Fibroblast of skin of right quadriceps (primary cell): ENCODE measurements at places on chromosomes 4 and X.

- DNase-seq: no peak
These were observed 882.9 kb downstream of the FSTL5 start for GRCh38 chr4:161280929-161281328.

- no peak for DNase-seq
These were observed 648 bp upstream of the MSMO1 start for GRCh38 chr4:165326831-165327210.

DNA sequence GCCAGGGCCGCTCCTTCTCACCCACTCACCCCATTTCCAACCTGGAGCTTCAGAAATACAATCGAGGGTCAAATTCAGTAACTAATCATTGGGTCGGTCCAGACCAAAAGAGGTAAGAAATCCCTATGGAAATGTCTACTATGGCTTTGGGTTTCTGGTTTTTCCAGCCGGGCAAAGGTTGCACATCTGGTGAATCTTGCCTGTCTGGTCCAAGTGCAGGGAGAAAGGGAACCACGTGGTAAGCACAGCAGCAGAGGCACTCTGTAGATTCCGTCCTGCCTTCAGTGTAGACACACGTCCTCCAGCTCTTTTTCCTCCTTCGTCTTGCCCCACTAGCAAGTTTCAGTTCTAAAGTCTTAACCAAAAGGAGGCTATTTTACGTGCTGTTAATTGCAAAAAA lies 218.0 kb upstream of the JADE1 start:
- no peak for DNase-seq

- DNase-seq: no peak
These were observed 29.1 kb downstream of the NPY2R start for GRCh38 chr4:155237567-155237966.

DNA sequence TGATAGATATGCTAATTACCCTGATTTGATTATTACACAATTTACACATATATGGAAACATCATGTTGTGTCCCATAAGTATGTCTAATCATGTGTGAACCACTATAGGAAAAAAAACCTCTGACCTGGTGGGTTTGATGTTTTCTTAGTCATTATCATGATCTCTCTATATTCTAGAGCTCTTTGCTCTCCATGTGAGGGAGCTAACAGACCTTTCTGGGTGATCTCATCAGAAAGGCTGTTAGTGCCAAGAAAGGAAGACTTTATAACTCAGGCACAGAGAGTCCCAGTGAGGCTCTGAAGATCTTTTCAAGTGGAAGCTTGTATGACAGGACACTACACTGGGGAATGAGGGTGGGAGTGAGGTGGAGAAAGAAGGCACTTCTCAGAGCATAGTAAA lies 527.7 kb upstream of the MAGEB2 start:
- peak; percentile 65 for DNase-seq

DNA sequence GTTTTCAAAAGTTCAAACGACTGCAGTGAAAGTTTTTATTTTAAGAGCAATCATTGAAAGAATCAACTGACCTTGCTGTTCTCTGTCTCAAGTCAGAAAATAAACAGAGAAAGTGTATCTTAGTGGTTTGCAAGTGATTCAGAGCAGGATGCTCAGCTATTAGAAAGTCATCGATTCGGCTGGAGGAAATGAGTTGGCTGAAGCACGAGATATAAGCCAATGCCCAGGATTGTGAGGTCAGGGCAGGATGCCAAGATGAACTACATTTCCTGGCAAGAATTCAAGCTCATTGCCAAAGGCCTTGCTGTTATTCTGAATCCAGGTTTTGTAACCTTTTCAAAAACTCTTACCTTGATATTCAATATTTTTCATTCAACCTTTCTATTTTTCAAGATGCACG lies 541.4 kb upstream of the BOD1L1 start:
- peak; percentile 83 for DNase-seq

DNA sequence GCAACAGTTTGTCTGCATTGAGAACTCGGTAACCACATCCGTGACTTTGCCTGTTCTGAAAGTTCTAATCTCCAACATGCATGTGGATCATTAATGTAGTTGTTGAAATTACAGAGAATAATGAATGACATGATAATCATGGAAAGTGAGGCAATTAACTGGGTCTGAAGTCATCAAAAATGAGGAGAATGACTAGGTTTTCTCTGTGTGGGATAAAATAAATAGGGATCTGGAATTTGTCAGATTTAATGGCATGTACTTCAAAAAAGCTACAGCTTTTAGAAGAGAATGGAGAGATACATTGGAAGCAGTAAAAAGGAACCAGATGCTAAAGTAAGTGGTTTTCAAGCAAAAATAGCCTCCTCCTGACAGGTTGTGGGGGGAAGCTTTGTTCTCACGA lies 59.3 kb downstream of the AFM start:
- no peak for DNase-seq

DNA sequence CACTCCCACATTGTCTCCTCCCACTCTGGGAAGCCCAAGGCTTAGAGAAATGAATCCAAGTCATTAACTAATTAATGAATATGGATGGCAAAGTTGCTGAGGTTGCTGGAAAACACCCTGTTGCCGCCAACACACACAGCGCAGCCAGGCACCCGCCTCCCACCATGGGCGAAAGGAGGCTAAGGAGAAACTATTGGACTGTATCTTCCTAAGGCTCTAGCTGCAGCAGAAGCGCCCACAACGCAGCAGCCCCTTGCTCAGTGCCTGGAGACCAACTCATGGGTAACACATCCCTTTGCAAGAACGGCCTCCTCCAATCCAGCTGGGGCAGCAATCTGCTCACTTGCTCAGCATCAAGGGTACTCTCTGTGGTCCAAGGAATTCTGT lies 34.2 kb downstream of the TSC22D3 start:
- DNase-seq: no peak

GRCh38 chr4:116361790-116362189 lies 723.6 kb downstream of the TRAM1L1 start:
- no peak for DNase-seq

GRCh38 chr4:156195914-156196313 lies 242.2 kb upstream of the CTSO start:
- DNase-seq: no peak

DNA sequence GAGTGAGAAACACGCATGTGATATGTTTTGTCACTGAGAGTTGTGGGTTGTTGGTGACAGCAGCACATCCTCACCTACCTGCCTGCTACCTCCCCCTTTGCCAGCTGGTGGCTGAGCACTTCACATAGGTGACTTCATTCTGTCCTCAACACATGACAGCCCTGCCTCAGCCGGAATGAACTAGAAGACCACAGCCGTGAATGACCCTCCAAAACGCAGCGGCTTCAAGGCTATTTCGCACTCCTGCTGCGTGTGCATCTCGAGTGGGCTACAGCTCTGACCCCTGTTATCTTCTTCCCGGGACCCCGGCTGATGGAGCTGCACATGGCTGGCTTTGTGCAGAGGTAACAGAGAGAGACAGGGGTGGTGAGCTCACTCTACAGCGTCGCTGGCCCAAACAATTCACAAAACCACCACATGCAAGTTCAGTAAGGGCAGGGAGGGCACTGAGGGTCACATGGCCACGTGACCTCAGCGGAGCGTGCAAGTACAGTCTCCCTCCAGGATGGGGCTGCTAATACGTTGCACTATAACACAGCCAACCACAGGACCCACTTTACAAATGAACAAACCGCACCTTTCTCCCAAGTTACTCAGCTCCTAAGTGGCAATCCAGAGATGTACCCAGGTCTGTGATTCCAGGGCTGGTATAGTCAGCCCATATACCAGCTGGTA lies 6.3 kb upstream of the PPP2R2C start:
- no peak for DNase-seq

- no peak for DNase-seq
These were observed 18.1 kb upstream of the ATOH1 start for GRCh38 chr4:93810340-93810992.

DNA sequence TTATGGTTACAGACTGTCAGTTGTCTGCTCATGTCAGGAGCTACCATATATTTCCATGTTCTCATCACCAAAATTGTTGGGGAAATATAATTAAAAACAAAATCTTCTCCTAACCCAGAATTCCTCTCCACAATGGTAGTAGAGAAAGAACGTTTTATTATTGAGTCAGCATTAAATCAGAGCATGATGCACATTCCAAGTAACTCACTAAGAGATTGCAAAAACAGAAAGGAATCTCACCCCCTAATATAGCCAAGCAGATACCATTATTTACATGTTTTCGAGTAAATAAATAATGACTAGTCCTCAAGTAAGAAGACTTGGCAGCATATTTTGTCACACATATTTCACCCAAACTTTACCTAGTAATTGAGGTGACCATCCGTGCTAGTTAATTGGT lies 36.2 kb upstream of the ARHGEF6 start:
- peak; percentile 47 for DNase-seq

GRCh38 chr4:31241504-31242106 lies 521.4 kb downstream of the PCDH7 start:
- DNase-seq: no peak

DNA sequence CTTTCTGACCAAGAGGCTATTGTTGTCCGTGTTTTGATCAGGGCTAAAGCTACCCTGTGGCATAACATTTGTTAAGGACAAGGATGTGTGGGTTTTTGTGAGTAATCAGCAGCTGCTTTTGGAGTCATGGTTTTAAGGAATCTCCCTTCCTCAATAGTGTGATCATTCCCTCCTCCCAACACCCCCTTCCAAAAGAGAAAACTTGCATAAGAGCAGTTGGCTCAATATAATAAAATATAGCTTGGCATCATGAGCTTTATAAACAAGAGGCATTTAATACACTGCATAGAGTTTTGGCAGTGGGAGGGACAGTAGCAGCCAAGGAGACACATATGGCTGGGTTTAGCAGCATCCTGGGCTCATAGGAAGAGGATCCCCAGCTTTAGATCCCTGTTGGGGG lies 84.7 kb downstream of the NHS start:
- peak; percentile 57 for DNase-seq

DNA sequence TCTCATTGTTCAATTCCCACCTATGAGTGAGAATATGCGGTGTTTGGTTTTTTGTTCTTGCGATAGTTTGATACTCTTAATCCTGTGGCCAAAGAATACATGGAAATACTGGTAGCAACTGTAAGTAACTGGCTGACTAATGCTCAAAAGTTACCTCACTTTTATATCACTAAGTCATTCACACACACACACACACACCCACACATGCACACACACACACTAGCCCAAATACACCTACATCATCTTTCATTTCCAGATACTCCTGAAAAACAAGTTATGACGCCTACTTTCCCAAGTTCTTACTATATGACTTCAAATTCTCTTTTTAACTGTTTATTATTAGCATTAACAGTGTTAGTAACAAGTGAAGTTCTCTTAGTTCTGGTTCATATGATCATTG lies 101.3 kb downstream of the DCHS2 start:
- DNase-seq: no peak

- no peak for DNase-seq
These were observed 15.5 kb upstream of the PDZD4 start for GRCh38 chrX:153845842-153846241.

DNA sequence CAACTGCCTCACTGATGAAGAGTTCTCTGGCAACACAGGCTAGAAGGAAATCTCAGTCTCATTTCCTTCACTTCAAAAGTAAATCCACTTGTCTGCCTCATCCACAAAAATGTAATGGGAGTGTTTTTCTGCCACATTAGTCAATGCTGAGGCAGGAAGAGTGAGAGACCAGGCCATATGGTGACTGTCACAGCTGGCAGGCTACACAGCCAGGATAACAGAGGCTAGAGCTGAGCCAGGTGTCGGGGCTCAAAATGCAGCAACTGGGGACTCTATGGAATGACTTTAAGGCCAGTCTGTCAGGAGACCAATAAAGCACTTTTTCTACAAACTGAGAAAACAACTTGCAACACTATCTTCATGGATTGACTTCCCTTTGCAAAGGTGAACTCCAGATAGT lies 204.2 kb downstream of the GPC3 start:
- no peak for DNase-seq

GRCh38 chr4:179855469-179855868 lies 2387.7 kb upstream of the TENM3 start:
- peak; percentile 33 for DNase-seq

DNA sequence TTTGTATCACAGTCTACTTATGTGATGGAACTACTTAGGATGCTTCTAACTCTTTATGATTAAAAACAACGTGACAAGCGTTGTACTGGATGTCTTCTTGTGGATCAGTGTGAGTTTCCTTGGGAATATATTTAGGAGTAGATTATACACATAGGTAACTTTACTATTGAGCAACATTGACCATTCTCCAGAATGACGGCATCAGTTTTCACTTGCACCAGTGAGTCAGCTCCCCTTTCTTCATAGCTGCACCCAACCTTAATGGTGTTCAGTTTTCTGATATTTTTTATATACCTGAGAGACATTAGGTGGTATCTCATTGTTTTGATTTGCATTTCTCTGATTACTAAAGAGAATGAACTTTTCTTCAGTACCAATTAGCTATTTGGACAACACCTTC lies 343.9 kb downstream of the ADGRL3 start:
- no peak for DNase-seq

- DNase-seq: no peak
These were observed 47.7 kb downstream of the SPRY1 start for GRCh38 chr4:123444290-123444731.

GRCh38 chrX:74788545-74789086 lies 136.6 kb downstream of the NEXMIF start:
- no peak for DNase-seq

DNA sequence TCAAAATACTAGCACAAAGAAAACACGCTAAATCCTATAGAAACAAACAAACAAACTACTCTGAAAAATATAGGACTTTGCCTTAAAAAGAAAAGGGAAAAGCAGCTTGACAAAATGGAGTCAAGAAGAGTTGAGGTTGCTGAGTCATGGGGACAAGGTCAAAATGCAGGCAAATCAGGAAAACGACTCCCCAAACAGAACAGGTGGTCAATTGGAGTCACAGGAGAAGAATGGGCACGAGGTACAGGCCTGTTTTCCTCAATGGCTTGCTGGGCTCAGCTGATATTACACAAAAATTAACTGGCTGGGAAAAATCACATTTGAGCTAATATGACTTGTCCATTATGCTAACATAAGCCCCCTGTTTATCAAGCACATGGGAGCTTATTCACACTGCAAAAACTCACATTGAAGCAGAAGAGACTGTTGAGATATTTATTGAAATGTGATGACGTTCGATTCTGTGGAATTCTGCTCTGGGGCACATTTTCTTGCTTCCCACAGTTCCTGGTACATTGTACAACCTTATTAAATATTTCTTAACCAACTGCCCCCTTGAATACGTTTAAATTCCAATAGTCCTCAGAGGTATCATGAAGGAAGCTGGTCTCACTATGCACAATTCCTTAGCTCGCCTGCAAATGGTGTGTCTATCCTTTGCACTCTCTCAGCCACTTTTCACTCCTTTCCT lies 1622.1 kb downstream of the STIM2 start:
- no peak for DNase-seq
